ENCODE measurements at places on chromosomes 2 and 18.
A peak's percentile ranks its signal among the peaks of the same experiment; 100 is the strongest.

- no peaks in the 10 kb centered on the region for H3K27me3 ChIP-seq
- H3K27ac ChIP-seq = peak overlapping the region; percentile 97
- H3K36me3 ChIP-seq = peaks cover 2% of the 10 kb centered on the region
- H3K4me3 ChIP-seq = peak overlapping the region; percentile 52
- peak; percentile 98 for DNase-seq
- peaks cover 100% of the 10 kb centered on the region for H3K4me1 ChIP-seq
Observed at GRCh38 chr2:20585359-20585709, 65.6 kb downstream of the HS1BP3 start.

DNA sequence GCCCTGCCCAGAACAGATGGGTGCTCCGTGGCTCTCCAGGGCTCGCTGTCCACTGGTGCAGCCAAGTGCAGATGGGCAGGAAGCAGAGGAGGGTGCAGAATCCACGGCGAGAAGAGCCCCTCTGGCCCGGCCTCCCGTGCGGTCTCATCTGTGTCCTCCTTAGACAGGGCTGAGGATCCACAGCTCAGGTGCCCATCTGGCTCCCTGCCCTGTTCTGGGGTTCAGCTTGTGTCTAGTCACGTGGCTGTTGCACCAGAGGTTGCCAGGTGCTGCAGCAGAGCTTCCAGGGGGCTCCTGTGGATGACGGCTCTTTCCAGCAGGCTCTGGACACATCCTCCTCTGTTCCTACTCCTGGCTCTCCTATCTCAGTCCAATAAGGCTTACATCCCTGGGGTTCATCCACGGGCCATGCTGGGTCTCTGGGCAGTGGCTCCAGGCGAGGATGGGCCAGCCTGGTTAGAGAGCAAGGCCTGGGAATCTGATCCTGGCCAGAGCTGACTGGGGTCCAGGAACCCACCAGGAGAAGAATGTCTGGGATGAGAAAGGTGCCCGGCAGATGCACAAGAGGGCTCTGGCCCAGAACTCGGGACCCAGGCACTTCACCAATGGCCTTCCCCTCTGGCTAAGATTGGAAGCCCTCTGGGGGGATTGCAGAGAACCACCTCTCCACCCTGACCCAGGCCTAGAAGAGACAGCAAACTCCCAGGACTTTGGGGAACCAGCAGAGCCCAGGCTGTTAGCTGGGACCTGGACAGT, 116.3 kb upstream of the ID2 start:
- DNase-seq = no peak
- H3K4me1 ChIP-seq = no peaks in the 10 kb centered on the region
- no peaks in the 10 kb centered on the region for H3K36me3 ChIP-seq
- peaks cover 20% of the 10 kb centered on the region for H3K27me3 ChIP-seq
- no peak overlapping the region for H3K4me3 ChIP-seq
- no peak overlapping the region for H3K27ac ChIP-seq

DNA sequence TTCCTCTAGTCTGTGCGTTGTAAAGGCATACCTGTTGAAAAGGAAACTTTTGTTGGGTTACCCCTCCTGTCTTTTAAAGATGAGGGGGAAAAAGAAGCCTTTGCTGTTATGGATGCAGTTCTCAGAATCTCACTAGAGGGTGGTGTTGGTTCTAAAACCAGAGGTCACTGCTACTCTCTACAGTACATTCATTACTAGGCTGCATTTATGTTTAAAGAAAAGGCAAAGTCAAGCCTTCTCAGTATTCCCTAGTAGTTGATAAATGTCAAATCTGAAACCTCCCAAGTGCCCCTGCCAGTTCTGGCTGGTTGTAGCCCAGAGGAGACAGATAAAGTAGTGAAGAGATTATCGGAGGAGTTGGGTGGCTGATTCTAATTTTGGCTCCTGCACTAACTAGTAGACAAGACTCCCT, 1.4 kb upstream of the PLCL1 start:
- peaks cover 42% of the 10 kb centered on the region for H3K27me3 ChIP-seq
- H3K36me3 ChIP-seq = no peaks in the 10 kb centered on the region
- peaks cover 10% of the 10 kb centered on the region for H3K4me1 ChIP-seq
- DNase-seq = peak; percentile 51
- no peak overlapping the region for H3K27ac ChIP-seq

- no peak overlapping the region for H3K27ac ChIP-seq
- no peaks in the 10 kb centered on the region for H3K4me1 ChIP-seq
- DNase-seq = no peak
- H3K36me3 ChIP-seq = no peaks in the 10 kb centered on the region
Observed at GRCh38 chr2:16282511-16282910, 342.2 kb downstream of the MYCN start.

Data from HepG2 (cell line).